AG04449 (cell line): ENCODE measurements at places on chromosomes 3 and 15.

- DNase-seq, result no peak
Observed at GRCh38 chr3:18211116-18211515, 214.0 kb downstream of the SATB1 start.

DNA sequence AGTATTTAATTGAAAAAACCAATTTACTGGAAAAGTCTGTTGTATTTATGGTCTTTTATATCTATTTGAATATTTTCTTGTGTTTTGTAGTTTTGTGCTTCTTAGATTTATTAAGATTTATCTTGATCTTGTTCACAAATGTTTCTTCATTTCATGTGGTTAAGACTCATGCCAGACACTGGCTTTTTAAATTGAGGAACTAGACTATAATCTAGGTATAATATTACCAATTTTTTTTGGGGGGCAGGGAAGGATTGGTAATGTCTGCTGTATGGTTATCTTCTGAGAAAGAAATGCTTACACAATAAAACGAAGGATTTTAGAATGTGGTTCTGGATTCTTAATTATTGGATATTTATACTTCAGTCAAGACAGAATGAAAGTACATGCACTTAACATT, 24.9 kb downstream of the AP4E1 start:
- DNase-seq, result no peak

- DNase-seq, result no peak
Observed at GRCh38 chr3:111749171-111750170, 109.6 kb upstream of the PHLDB2 start.

DNA sequence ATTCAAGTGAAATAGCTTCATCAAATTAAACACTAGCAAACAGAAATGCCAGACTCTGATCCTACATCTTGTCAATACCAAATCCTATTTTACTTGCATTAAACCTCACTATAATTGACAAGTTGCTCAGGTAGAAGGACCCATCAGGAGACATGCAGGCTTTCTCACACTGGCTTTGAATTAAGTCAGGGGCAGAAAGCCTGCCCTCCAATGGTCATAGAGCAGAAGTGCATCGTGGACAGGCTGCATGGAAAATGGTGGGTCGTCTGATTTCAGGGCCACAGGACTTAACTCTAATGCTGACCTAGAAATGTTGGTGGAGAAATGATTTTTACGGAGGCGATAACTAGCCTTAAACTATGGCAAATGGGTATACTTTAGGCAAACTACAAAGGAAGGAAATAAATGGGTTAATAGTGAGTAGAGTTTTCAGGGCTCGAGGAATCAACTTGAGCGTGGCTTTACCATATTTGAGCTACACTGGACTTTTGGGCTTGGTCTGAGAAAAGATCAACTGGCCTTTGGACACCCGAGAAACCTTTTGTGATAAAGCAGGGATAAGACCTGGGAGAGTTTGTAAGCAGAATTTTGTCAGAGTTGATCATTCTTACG, 283.9 kb downstream of the GRM7 start:
- DNase-seq, result no peak

DNA sequence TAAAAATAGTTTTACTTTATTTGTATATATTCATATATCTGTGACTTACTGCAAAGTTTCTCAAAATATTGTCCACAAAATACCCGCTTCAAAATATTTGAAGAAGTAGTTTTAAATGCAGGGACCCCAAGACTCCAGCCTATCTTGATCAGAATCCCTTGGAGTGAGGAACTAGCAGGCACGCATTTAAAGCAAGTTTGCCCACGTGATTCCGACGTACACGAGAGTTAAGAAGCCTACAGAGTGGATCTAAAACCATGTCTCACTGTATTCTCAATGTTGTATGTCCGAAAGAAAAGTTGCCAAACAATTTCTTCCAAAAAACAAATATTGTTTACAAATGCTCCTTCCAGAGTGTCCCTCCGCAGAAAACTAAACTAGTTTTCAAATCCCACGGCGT, 1.7 kb downstream of the GABRB3 start:
- DNase-seq, result no peak

DNA sequence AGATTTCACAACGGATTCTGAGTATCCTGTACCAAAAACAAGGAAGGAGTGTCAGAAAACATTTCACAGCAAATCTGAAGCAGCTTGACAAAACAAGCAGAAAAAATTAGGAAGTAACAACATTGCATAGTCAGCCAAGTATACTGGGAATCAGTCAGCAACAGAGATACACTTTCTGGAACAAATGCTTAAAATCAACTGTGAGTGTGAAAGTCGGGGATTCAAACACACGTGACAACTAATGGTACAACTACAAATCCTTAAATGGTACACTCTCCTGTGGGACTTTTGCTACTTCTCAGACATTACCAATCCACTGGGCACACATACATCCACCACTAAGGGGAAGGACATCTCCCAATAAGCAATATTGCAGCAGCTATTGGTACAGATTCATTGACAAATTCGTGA, 296.6 kb upstream of the MME start:
- no peak for DNase-seq

- DNase-seq, result no peak
Observed at GRCh38 chr3:183218826-183219225, 34.2 kb upstream of the B3GNT5 start.

DNA sequence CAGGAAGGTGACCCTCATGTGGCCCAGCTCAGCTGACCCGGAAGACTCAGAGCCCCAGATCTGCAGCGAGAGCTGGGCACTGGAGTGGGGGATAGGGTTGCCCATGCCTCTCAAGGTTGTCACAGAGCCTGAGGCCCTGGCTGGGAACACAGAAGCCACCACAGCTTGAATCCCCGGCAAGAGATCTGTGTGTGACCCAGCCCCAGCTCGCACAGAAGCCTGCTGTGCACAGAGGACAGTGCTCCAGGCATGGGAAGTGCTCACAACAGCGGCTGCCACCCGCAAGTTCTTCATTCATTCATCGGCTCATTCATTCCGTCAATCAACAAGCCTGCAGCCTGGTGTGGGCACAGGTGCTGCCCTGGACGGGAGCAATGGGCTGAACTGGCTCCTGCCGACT, 36.4 kb downstream of the DNAJB8 start:
- DNase-seq, result no peak

DNA sequence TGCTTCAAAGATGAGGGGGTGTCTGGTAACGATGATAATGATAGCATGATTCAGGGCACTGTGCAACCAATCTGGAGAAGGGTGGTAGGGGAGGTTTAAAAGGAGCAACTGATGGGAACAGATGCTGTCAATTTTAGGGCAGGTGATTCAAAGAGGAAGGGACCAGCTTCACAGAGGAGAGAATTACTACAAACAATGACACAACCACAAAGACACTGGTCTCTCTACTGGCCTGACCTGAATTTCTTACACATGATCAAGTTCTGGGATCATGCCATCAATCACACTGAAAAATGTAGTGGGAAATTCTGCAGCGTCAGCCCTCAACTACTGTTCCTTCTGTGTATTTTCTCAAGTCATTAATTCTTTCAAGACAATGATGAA, 2.6 kb upstream of the CDV3 start:
- no peak for DNase-seq

DNA sequence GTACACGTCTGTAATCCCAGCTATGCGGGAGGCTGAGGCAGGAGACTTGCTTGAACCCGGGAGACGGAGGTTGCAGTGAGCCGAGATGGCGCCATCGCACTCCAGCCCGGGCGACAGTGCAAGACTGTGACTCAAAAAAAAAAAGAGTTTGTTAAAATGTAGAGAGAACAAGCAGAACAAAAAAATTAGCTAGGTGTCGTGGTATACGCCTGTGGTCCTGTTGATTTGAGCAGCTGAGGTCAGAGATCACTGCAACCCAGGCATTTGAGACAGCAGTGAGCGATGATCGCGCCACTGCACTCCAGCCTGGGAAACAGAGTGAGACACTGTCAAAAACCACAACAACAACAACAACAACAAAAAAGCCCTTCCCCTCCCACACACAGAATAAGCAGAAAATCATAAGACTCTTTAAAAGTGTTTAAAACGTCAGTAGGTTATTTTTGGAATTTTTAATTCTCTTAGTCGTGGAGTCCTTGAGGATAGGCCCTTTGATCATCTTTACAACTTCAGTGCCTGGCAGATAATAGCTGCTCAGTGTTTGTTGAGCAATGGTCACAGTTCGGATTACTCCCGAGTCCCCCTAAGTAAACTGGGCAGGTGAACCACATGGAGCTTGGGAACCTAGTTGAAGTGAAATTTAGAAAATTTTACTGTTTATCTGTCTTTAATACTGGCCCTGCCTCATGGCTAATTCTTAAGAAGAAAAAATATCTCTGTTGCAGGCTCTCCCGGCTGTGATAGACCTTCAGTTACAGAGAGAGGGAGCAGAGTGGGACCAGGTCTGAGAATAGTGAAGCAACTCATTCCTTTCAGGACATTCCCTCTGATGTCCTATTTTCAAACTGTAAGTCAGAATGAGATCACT, 6.2 kb downstream of the NIPA2 start:
- DNase-seq, result no peak

DNA sequence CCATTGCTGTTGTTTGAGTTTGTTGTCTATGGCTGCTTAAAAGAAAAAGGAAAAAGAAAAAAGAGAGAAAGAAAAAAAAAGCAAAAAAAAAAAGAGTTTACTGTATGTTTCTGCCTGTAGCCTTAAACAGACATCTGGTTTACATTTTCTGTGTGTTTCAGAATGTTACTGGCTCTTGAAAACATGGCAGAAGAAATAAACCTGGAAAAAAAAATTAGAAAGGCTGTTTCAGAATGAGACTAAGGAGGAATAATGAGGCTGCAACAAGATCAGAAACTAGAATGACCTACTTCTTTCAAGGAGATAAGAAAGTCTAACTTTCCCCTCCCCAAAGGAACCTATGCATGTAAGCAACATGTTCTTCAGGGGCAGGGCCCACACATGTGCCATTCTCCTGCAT, 292.1 kb downstream of the DIPK2A start:
- DNase-seq, result no peak

DNA sequence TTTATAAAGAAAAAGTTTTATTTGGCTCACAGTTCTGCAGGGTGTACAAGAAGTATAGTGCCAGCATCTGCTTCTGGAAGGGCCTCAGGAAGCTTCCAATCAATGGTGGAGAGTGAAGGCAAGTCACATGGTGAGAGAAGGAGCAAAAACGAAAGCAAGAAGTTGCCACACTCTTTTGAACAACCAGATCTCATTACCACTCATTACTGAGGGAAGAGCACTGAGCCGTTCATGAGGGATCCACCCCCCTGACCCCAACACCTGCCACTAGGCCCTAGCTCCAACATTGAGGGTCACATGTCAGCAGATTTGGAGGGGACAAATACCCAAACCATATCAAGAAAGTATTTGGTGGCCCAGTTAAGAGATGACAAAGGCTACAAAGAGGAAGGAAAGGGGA, 239.3 kb upstream of the UBE2E1 start:
- no peak for DNase-seq

DNA sequence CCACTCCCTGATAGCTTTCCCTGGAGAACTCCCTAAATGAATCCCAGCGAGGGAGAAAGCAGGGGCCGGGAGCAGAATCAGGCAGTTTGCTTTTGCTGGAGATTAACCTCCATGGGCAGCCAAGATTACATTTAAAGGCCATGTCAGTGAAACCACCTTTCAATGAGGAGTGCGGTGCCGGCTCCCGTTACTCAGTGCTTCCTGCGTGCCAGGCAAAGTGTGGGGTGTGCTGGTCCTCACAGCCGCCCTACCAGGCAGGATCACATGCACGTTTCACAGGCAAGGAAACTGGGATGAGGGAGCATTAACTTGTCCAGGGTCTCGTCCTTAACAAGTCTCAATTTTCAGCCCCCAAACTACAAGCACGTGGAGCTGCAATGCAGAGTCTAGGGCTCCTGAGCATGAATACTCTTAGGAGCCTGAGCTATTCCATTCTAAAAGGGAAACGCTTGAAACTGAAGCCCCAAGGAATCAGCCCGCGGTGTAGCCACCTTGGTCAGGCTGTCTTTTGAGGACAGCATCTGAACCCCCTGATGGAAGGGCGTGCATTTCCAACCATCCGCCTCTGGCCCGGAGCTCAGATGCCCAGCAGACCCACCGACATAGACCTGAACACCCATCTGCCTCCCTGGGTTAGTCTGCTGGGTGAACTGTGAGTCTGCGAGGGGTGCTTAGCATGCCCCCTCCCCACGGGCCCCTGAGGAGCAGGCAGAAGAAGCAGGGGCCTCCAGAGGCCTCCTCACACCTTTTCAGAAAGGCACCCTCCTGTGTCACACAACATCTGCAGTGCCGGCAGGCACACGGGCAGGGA, 5.6 kb downstream of the IGDCC3 start:
- no peak for DNase-seq

GRCh38 chr3:38054499-38055001, 15.5 kb downstream of the DLEC1 start:
- DNase-seq, result no peak

DNA sequence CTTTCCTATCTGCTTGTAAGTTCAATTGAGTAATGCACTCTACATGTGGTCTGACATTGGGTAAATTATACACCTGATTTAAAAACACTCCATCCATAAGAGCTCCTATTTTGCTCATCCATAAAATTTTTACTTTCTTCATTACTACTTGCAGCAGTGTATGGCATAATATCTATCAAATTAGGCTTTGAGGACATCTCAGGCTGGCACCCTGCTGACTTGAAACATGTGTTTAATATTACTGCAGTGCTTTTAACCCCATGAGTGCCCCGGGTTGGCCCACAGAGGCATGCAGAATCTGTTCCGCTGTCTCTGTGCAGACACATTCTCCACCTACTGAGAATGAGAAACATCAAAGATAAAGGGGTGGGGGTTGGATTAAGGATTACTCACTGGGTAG, 249.9 kb upstream of the DNAJC19 start:
- DNase-seq, result no peak

GRCh38 chr3:107117922-107118536, 259.2 kb upstream of the CCDC54 start:
- peak; percentile 49 for DNase-seq

DNA sequence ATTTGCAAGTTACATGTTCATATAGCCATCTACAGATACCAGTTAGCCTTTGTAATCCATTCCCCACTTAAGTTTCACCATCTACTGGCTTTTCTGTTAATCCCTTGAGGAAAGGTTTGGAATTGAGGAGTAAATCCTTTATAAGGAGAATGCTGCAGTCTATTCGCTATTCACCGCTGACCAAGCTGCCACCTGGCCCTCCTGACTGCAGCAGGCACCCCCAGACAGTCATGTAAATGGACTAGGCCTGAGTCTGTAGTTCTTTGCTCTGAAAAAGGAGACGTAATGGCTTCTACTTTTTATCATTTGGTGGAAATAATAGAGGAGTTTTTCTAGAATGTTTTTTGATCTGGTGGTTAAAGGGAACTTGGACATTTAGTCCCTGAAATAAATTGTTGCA, 3.2 kb downstream of the HIGD2B start:
- DNase-seq, result no peak

DNA sequence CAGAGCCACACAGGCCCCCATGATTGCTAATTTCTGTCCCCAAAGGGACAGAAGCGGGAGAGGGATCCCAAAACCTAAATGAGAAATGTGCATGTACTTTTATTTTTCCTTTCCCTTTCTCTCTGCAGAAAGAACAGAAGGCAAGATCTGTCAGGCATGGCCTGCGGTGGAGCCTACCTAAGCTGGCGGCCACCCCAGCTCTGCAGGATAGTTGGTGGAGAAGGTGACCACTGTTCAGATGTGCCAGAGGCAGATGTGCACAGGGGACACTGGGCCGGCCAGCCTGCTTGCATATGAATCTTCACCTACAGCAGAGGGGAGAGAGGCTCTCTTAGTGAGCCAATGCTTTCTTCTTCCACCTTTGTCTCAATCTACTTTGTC, 2.1 kb upstream of the AMOTL2 start:
- no peak for DNase-seq

- DNase-seq, result no peak
Observed at GRCh38 chr15:27826902-27827714, 272.0 kb downstream of the OCA2 start.
